Chondrocyte (in vitro differentiated cells): ENCODE measurements at places on chromosomes 4 and X. TPM values are rescaled to one million over a fixed set of nuclear protein-coding genes. Genes with fewer than 3 reads are reported as not detected.

GRCh38 chrX:110703641-110704040 lies 92.0 kb downstream of the CHRDL1 start:
- no peak overlapping the region for H3K27ac ChIP-seq
- H3K4me1 ChIP-seq: no peaks in the 10 kb centered on the region
- no peak for DNase-seq
- peaks cover 2% of the 10 kb centered on the region for H3K27me3 ChIP-seq
- no peak overlapping the region for H3K4me3 ChIP-seq

DNA sequence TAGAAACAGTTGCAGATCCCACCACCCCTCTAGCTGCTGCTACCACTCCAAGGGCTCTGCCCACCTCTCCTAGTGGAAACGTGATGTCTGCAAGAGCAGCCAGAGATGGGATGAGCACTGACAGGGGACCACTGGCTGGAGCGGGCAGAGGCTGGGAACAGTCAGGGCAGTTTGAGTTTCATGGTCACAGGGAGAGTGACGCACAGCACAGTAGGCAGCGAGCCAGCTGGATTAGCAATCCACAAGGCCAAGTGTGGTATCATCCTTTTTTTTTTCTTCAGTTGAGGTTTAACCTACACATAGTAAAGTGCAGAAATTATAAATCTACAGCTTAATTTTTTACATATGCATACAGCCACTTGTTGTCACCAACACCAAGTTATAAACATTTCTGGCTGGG lies 6.4 kb upstream of the SCML2 start:
- H3K27ac ChIP-seq: no peak overlapping the region
- H3K4me1 ChIP-seq: no peaks in the 10 kb centered on the region
- H3K4me3 ChIP-seq: no peak overlapping the region
- H3K36me3 ChIP-seq: peaks cover 2% of the 10 kb centered on the region
- DNase-seq: no peak
- peaks cover 23% of the 10 kb centered on the region for H3K27me3 ChIP-seq

DNA sequence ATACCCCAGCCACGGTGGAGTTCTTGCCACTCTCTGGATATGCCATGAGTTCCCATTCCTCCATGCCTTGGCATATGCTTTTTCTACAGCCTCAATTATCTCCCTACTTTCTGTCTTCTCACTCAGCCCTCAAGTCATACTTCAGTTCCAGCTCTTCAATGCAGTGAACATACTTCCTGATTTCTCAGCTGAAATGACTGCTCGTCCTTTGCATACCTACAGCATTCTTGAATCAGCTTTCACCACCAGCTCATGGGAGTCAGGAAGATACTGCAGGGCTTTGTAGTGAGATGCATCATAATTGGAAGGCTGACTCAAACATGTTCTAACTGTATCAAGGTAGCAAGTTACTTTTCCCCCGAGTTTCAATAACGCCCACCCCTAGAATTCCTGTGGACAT lies 118.4 kb downstream of the APBB2 start:
- no peak for DNase-seq
- H3K4me1 ChIP-seq: peaks cover 39% of the 10 kb centered on the region
- peaks cover 2% of the 10 kb centered on the region for H3K36me3 ChIP-seq
- H3K4me3 ChIP-seq: no peak overlapping the region

Gene EVC2
- 2.8 to 5.5 TPM (median 5.5 TPM) in 3 replicates for total RNA-seq

DNA sequence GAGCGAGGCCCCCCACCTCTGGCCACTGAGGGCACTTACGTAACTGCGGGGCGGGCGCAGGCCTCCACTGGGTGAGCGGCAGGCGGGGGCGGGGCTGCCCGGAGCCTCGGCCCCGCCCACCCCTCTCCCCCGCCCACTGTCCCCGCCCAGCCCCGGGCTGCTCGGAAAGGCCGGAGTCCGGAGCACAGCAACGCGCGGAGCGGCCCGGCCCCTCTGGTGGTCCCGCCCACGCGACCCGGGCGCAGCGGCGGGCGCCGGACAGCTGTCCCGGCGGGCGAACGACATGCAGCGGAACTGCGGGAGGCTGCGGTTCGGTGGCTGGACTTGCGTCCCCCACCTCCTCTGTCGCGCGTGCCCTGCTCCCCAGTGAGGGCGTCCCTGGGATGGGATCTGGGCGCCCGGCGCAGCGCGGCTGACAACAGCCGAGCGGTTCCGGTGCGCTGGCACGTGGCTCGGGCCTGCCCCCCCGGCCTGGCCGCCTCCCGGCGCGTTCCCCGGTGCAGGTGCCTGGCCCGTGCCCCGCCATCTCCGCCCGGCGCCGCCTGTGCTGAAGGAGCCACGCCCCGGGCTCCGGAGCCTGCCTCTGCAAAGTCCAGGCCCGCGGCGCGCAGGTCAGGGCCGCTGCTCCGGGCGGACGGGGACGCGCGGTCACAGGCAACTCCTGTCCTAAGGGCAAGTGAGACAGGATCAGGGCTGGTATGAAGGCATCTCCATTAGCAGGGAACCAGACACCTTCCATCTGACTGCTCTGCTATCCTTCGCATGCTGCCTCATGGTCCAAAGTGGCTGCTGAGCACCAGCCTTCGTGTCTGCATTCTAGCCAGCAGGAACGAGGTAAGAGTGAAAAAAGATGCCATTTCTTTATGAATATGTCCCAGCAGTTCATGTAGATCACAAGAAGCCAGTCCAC lies 21.8 kb upstream of the JAKMIP1 start:
- peaks cover 60% of the 10 kb centered on the region for H3K27me3 ChIP-seq
- no peak overlapping the region for H3K27ac ChIP-seq
- H3K36me3 ChIP-seq: no peaks in the 10 kb centered on the region
